MCF 10A (cell line): ENCODE measurements at places on chromosomes 5 and 9. TPM values are rescaled to one million over a fixed set of nuclear protein-coding genes. Genes with fewer than 3 reads are reported as not detected.

GRCh38 chr5:174119468-174119881, 74.0 kb downstream of the NSG2 start:
- DNase-seq = no peak

DNA sequence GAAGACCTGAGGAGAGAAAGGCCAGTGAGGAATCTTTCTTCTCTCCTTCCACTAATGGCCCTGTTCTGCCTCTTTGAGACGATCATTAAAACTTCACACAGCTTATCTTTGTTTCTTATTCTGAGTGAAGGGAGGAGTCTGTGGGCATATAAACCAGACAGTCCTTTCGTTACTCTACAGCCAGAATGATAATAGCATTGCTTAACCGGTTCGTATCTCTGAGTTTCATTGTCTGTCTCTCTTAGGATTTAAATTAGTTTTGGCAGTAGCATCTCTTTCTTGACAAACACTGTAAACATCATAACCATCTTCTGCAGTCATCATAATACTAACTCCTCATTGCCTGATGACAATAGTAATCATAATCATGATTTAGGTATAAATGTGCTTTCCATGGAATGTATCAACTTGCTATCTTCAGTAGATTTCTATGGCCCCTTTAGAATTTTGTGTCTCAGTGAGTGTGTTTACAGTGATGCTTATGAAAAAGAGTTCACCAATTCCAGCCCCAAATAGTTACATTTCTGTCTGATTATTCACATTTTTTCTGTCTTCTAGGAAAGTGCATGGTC, 618.8 kb upstream of the KLF4 start:
- DNase-seq = no peak

DNA sequence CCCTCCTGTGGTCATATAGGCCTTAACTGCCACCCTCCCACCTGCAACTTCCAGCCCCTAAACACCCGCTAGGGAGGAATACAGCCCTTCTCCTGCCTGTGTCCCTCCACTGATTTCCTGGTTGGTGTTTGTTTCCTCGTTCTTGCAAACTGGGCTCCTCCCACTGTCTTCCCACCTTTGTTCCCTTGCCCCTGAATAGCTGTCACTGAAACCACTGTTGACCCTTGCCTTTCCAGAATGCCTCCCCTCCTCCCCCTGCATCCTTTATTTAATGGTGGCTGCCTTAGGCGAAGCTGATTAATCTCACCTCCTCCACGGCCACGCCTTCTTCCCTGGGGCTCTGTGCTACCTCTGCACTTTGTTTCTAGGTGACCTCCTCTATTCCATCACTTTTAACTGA, 626.7 kb downstream of the BNC2 start:
- DNase-seq = no peak

GRCh38 chr5:168163966-168164365, 127.5 kb upstream of the WWC1 start:
- no peak for DNase-seq

DNA sequence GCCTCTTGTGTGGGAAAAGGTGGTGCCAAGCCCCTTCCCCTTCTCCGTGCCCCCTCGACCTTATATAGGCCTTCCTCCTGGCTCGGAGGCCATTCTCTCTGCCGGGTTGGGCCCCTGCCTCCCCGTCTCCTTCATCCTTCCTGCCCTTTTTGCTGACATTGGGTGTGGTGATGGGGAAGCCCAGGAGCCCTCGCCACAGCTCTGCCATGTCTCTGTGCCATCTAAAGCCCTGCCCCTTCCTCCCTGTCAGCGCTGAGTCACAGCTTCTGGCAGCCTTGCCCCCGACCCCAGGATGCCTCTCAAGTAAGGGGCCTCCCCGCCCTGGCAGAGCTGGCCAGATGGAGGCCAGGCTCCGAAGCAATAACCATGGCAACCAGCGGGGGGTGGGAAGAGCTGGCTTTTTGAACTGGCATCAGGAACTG, 30.4 kb downstream of the JADE2 start:
- DNase-seq = peak; percentile 95

DNA sequence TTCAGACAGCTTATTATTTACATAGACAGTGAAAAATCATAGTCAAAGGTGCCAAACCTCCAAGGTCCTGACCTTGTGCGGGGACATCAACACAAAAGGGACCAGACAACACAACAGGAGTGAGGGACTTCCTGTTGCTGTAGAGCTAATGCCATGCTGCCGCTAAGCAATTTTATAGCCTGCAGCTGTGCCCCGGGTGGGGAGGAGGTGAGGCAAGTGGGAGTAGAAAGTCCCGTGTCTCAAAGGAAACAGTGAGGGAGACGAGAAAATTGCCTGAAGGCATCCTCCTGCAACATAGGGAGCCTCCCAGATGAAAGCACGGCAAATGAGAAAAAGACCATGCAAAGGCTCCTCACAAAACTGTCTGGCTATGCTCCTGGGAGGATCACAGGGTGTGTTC, 58.8 kb downstream of the CAAP1 start:
- DNase-seq = peak; percentile 6

GRCh38 chr9:86955561-86955960, 8.3 kb upstream of the GAS1 start:
- no peak for DNase-seq

DNA sequence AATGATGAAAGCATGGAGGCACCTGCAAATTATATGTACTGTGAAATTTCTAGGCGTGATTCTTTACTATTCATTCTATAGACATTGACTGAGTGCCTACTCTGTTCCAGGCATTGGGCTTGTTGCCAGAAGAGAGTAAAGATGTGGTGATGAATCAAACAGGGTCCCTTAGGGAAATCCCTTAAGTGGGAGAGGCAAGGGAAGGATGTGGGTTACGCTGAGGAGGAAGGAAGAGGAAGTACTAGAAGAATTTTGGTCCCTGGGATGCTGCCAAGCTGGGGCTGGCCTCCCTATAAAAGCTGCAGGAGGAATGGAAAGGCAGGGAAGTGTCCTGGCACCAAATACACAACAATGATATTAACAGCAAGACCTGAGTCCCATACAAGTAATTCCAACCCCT, 76.7 kb upstream of the SPOCK1 start:
- peak; percentile 88 for DNase-seq

DNA sequence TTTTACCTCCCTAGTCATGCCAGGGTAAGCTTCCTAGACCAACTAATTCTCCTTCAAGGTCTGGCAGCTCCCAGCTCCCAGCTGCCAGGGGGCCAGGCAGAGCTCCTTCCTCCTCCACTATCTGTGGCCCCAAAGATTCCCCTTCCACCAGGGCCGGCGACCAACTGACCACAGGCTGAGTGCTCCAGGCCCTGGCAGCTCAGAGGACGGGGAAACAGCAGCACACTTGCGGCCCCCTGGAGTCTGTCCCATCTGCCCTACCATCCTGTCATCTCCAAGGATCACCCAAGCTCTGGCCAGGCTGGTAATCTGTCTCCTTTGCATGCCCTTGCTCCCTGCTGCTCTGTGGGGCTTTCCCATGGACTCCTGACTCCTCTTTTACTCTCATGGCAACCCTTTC, 31.2 kb upstream of the BASP1 start:
- no peak for DNase-seq

DNA sequence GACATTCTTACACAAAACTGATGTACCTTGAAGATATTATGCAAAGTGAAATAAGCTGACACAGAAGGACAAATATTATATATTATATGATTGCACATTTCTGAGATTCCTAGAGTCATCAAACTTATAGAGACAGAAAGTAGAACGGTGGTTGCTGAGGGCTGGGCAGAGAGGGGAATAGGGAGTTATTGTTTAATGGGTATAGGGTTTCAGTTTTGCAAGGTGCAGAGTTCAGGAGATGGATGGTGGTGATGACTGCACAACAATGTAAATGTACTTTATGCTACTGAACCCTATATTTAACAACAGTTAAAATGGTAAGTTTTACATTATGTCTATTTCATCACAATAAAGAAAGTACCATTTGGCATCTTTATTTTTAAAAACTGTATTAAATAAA, 315.8 kb upstream of the POU5F2 start:
- DNase-seq = no peak

- DNase-seq = peak; percentile 97
Observed at GRCh38 chr9:128635266-128636023, 21.2 kb downstream of the DYNC2I2 start.

GRCh38 chr9:105390871-105391270, 57.0 kb upstream of the FSD1L start:
- no peak for DNase-seq

DNA sequence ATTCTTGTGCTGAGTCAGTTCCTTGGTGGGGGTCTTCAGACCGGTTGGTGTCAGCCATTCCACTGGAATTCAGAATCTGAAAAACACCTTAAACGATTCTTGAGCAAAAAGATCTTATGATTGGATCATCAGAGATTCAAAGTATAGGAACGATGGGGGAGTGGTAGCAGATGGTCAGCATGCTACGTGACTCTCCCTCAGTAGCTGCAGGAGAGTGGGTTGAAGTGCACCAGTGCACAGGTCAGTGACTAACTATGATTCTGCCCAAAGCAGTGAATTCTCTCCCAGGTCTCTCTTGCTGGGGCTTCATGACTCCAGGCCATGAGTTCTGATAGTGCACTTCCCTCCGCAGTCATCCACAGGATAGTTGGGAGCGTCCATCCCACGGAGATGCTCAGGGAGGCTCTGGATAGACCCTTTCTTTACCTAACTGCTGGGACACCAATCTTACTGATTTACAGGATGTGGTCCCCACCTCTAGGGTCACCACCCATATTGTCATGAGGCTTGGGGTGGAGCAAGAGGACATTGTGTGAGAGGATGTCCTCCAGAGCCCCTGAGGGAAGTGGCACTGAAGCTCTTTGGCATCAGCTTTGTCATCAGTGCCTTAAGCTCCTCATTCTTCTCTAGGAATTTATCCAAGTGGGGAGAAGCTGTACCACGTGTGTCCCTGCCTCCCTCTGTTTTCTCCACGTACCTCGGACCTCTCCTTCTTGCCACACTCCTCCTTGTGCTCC, 62.0 kb downstream of the RASGRF2 start:
- DNase-seq = no peak

- DNase-seq = peak; percentile 38
Observed at GRCh38 chr5:36059571-36060419, 6.9 kb downstream of the UGT3A2 start.

DNA sequence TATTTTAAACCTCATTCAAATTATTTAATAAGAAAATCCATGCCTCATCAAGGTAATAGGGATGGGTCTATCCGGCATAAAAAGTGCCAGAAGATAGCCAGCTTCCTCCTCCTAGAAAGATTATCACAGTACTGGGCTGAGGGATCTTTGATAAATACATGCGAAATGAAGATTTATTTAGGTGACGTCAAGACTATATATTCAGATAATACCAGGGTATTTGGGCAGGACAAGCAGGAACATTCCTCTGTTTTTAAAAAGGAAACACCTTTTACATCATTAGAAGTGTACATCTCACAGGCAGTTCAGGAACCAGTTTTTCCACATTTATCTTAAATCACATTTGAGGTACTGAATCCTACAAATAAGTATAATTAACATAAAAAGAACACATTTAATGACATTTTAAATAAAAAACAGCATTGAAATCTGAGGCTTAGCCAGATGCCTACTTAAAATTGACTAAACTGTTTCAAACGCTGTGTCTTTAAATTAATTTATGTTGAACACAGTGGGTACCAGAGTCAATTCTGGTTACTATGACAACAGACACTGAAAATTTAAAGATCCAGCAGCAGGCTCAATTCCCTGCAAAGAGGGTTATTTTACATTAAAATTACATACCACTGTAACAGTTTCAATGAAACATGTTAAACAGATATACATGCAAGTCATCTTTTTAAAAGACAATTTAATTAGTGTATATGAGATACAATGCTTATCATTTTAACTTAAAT, 124.7 kb upstream of the SLCO6A1 start:
- DNase-seq = no peak

GRCh38 chr9:112809351-112809848, 58.8 kb downstream of the SNX30 start:
- DNase-seq = no peak

DNA sequence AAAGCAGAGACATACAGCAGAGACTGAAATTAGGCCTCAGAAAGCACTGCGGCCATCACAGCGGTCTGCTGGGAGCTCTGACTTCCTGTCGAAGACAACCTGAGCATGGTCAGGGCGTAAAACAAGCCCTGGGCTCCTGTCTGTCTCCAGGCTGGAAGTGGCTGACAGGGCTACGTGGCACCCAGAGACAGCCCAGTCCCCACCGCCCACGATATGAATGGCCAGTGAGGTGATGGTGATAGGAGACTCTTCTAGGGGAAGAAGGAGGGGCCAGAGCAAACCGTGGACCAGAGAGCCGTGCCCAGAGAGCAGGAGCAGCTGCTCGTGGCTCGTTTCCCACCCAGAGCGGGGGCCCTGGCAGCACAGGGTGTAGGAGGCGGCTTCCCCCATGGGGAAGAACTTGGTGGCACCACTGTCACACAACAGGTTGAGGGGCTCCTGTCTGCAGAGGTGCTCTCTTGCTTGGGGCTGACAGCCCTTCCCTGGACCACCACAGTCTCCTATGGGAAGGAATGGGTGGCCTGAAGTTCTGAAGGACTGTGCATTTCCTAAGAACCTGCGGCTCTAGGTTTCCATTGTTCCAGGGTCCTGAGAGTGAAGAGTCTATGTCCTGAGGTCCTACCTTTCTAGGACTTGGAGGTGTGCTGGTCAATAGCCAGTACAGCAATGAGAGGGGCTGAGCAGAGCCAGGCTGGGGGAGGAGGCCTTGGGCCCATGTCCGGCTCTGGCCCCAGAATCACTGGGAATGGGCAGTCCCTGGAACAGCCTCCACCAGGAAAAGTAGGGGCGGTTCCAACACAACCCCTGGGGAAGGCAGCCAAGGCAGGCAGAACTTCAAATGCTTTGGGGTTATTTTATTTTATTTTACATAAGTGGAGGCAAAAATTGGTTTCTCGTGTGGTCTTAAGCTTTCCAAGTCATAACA, 56.4 kb downstream of the BARX1 start:
- no peak for DNase-seq

DNA sequence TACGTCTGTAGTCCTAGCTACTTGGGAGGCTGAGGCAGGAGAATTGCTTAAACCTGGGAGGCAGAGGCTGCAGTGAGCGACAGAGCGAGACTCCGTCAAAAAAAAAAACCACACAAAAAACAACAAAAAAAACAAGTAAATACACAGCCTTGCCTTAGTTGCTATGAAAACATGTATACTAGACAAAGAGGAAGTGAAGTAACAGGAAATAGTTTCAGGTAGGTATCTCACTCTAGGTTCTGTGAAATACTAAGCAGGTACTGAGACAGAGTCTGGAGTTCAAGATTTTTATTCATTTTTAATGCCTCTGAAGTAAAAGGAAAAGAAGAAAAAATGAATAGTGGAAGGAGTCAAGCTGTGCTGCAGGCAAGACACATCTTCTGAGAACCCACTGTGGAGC, 687.9 kb upstream of the RGMB start:
- no peak for DNase-seq

GRCh38 chr9:127825319-127826051, 22.8 kb downstream of the FPGS start:
- DNase-seq = no peak

Gene CFAP90
- total RNA-seq = not detected in 2 replicates

Gene GOLPH3
- total RNA-seq = 69.5 and 89.6 TPM in 2 replicates

Gene NUTM2F
- not detected in 2 replicates for total RNA-seq

Gene IL9
- total RNA-seq = not detected in 2 replicates

Gene OR1L8
- not detected in 2 replicates for total RNA-seq

Gene MYO10
- 35.7 and 36.0 TPM in 2 replicates for total RNA-seq

Gene RACK1
- 2,995 and 4,050 TPM in 2 replicates for total RNA-seq

Gene C5orf15
- total RNA-seq = 35.1 and 53.2 TPM in 2 replicates

Gene ZNF879
- total RNA-seq = 1.3 and 1.8 TPM in 2 replicates

Gene TRIO
- 134 and 136 TPM in 2 replicates for total RNA-seq

Gene SEMA6A
- 1.5 and 2.1 TPM in 2 replicates for total RNA-seq

Gene ELAVL2
- 1.6 and 6.0 TPM in 2 replicates for total RNA-seq
